ENCODE measurements at places on chromosomes 5 and 9. TPM values are rescaled to one million over a fixed set of nuclear protein-coding genes. Genes with fewer than 3 reads are reported as not detected.

DNA sequence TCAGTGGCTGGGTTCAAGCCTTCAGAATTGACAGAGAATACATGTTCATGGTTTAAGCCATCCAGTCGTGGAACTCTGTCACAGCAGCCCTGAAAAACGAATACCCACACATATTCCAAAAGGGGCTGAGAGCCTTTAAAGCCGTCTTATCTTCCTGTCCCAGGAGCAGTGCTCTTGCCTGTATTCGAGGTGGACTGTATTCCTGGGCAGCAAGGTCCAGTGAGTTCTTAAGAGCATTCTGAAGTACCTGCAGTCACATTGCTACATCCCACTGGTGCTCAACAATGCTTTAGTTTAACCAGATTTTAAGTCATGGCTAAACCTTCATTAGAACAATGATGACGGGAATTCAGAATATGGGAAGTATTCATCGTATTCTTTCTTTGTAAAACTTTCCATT is 380.7 kb upstream of the KLF4 start:
- H3K4me3 ChIP-seq = no peak overlapping the region
- H3K27ac ChIP-seq = no peak overlapping the region
- H3K36me3 ChIP-seq = no peaks in the 10 kb centered on the region
- H3K4me1 ChIP-seq = no peaks in the 10 kb centered on the region
- no peak for DNase-seq

DNA sequence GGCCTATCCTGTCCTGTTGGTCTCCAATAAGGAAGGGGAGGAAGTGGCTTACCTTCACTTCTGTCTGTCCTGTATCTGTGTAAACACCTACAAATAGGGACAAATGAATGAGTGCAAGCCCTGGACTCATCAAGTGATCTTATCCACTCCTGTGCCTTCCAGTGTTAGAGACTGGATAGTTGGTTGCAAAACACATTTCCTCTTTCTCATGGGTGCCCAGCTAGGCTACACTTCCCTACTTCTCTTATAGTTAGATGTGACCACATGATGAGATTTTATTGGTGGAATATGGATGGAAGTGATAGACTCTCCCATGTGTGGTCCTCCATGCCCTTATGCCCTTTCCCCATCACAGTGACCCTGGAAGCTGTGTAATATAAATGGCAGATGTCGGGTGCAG is 16.9 kb upstream of the PFDN1 start:
- no peaks in the 10 kb centered on the region for H3K36me3 ChIP-seq
- H3K4me3 ChIP-seq = no peak overlapping the region
- no peak overlapping the region for H3K27ac ChIP-seq
- H3K27me3 ChIP-seq = no peaks in the 10 kb centered on the region

GRCh38 chr9:16266648-16267276 is 603.7 kb downstream of the BNC2 start:
- no peaks in the 10 kb centered on the region for H3K4me1 ChIP-seq
- no peak overlapping the region for H3K27ac ChIP-seq
- no peaks in the 10 kb centered on the region for H3K27me3 ChIP-seq
- H3K36me3 ChIP-seq = no peaks in the 10 kb centered on the region

DNA sequence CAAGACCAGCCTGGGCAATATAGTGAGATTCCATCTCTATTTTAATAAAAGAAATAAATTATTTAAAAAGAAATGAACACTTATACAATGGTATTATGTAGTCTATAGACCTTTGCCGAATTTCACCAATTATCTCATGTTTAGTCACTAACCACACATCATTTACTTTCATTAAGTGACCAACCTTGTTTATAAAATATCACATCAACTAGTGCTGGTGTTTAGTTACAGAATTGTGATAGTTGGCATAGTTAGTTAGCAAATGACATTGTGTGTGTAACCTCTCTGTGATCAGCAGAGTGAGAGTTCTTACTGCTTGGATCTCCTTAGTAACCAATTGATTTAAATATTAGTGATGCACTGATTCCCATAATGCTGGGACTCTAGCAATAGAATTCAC is 71.8 kb downstream of the PRR16 start:
- H3K27ac ChIP-seq = no peak overlapping the region
- DNase-seq = no peak
- no peaks in the 10 kb centered on the region for H3K27me3 ChIP-seq
- H3K4me3 ChIP-seq = no peak overlapping the region
- peaks cover 13% of the 10 kb centered on the region for H3K4me1 ChIP-seq

MLANA gene
- not detected for total RNA-seq

SLC26A2 gene
- total RNA-seq = 6.5 TPM

DNA sequence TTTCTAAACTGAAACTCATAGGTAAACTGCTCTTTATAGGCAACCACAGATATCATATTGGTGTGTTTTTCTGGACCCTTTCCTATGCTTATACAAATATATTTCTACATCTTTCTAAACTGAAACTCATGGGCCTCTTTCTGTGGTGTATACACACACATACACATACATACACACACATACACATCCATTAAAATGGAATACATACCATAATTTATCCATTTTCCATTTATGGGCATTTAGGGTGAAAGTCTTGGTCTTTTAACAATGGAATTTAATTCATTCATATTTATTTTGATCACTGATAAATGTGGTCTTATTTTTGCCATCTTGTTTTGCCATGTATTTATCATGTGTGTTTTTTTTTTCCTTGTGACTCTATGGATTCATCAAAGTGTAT is 44.1 kb downstream of the SLC22A5 start:
- no peaks in the 10 kb centered on the region for H3K27me3 ChIP-seq
- DNase-seq = no peak
- no peaks in the 10 kb centered on the region for H3K36me3 ChIP-seq
- peaks cover 72% of the 10 kb centered on the region for H3K4me1 ChIP-seq
- H3K27ac ChIP-seq = peak overlapping the region; percentile 90
- H3K4me3 ChIP-seq = no peak overlapping the region

LCN12 gene
- not detected for total RNA-seq

DNA sequence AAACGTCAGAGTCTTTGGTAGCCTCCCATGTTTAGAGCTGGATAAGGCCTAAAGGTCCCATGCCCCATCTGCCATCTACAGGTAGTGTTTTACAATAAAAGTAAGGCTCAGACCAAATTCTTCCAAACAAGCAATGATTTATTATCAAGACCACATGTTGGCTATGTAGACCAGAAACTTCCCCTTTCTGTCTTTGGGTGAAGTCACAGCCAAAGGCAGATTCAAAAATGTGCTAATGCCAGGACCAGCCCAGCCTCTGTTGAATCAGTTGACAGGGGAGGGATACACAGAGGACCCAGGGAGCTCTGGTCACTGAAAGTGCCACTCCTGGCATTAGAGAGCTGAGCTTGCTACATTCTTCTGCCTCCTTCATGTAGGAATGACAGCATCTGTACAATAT is 360.8 kb downstream of the NTRK2 start:
- no peak overlapping the region for H3K4me3 ChIP-seq
- no peak for DNase-seq
- no peak overlapping the region for H3K27ac ChIP-seq
- H3K4me1 ChIP-seq = no peaks in the 10 kb centered on the region
- no peaks in the 10 kb centered on the region for H3K36me3 ChIP-seq
- no peaks in the 10 kb centered on the region for H3K27me3 ChIP-seq

GCNT4 gene
- 1.4 TPM for total RNA-seq

GRCh38 chr9:16615451-16615850 is 255.0 kb downstream of the BNC2 start:
- no peaks in the 10 kb centered on the region for H3K4me1 ChIP-seq
- no peak overlapping the region for H3K4me3 ChIP-seq
- no peaks in the 10 kb centered on the region for H3K36me3 ChIP-seq
- DNase-seq = no peak
- no peak overlapping the region for H3K27ac ChIP-seq
- H3K27me3 ChIP-seq = no peaks in the 10 kb centered on the region

BASP1 gene
- total RNA-seq = 4.0 TPM

- H3K4me1 ChIP-seq = peaks cover 23% of the 10 kb centered on the region
- DNase-seq = no peak
- no peaks in the 10 kb centered on the region for H3K36me3 ChIP-seq
These were observed 20.9 kb downstream of the DUSP1 start for GRCh38 chr5:172749881-172750633.

- H3K27ac ChIP-seq = no peak overlapping the region
- no peaks in the 10 kb centered on the region for H3K4me1 ChIP-seq
- DNase-seq = no peak
- H3K36me3 ChIP-seq = no peaks in the 10 kb centered on the region
These were observed 488.6 kb downstream of the TLR4 start for GRCh38 chr9:118192807-118193206.

- DNase-seq = no peak
- H3K27ac ChIP-seq = no peak overlapping the region
- H3K36me3 ChIP-seq = no peaks in the 10 kb centered on the region
- no peak overlapping the region for H3K4me3 ChIP-seq
These were observed 66.0 kb upstream of the ZFAND5 start for GRCh38 chr9:72431036-72431435.

SMIM27 gene
- 9.5 TPM for total RNA-seq

- H3K4me3 ChIP-seq = no peak overlapping the region
- no peaks in the 10 kb centered on the region for H3K36me3 ChIP-seq
- no peak overlapping the region for H3K27ac ChIP-seq
- DNase-seq = no peak
These were observed 272.0 kb downstream of the HSPA4 start for GRCh38 chr5:133323494-133324457.

Measured in gastrocnemius medialis (tissue), 4 donors.